ENCODE measurements at places on chromosomes 3 and 15.

- DNase-seq, result no peak
Measured at GRCh38 chr3:143902210-143902609, 53.9 kb upstream of the SLC9A9 start.

GRCh38 chr15:62849316-62850106, 193.0 kb upstream of the TPM1 start:
- no peak for DNase-seq

GRCh38 chr3:112486811-112487505, 12.3 kb downstream of the BTLA start:
- peak; percentile 15 for DNase-seq

DNA sequence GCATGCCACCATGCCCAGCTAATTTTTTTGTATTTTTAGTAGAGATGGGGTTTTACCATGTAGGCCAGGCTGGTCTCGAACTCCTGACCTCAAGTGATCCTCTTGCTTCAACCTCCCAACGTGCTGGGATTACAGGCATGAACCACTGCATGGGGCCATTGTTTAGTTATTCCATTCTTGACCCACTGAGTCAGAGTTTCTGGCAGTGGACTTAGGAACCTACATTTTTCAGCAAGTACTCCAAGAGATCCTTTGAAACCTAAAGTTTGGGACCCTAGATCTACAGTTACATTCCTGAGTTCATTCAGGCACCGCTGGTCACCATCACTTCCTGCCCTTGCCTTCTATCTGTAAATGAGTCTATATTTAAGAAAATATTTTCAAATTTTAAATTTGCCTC, 1.4 kb upstream of the TNFSF10 start:
- no peak for DNase-seq

DNA sequence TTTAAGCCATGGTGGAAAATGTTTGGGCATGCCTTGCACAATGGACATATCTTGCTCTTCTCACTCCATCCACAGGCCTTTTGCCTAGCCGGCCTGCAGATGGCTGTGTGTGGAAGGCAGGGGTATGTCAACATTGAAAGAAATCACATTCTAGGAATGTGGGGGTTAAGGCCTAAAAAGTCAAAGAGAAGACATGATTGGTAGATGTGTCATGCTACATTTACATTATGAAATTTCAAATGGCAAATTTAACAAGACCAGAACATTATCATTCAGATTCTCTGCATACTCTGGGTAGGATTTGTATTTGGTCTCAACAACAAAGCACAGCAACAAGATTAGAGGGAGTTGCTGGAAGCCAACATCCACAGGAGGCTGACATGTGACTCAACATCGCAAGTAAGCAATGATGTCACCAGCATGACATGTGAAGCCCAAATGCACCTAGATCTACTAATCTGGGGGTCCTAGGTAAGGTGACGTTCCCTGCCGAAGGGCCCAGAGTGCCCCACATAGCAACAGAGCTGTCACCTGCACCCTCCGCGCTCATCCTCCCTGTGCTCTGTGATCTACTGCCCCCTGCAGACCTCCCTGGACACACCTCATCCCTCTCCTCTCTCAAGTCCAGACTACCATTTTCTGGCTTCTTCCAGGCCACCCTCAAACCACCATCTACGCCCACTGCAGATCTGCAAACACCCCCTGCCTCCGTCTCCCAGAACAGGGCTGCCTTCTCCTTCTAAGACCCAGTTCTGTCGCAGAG, 39.4 kb downstream of the CLDN18 start:
- DNase-seq, result peak; percentile 24

GRCh38 chr3:119600732-119601131, 3.0 kb downstream of the PLA1A start:
- peak; percentile 14 for DNase-seq

DNA sequence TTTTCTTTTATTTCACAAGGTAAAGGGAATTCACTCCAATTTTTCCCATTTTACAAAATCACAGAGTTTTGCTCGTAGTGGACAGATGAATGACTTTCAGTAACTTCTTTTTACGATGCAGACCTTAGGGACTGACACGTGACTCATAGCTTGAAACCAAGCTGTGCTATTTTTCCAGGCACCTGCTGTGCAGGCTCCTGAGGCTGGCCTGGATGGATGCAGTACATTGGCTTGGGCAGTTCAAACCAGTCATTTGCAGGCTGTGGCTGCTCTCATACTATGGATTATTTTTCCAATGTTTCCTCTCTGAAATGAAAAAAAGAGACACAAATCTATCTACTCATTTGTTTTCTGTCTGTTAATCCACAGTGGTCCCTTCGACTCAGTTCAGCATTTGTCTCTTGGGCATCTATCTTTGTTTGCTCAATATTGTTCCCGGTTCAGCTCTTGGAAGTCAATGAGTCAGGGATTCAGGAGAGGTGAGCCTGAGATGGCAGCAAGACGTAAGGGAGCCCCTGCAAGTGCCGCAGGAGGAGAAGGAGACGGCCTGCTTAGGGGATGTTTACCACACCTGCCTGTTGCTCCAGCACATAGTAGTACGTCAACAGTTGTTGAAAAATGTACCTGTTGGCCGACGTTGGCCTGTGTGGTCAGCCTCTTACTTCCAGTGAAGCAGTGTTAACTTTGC, 92.8 kb downstream of the SV2B start:
- DNase-seq, result no peak

- DNase-seq, result peak; percentile 20
Measured at GRCh38 chr3:87410110-87410509, 133.7 kb upstream of the POU1F1 start.

DNA sequence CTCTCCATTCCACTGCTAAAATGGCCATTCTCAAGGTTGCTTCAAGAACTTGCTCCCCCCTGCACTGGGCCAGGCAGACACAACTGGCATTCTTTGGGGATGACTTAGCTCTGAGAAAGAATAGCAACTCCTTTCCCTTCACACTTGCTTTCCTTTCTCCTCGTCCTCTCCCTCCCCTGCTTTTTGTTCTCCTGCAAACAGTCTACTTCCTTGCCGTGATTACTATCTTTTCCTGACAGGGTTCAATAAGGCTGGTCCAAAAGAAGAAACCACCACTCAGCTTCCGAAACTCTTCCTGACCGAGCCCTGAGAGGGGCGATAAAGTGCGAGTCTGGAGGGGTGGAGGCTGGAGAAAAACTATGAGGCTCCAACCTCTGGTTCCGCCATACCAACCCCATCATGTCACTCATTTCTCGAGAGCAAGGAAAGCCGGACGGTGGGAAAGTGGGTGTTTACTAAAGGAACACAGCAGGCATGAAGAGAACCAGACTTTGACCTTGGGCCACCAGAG, 5.0 kb downstream of the AMOTL2 start:
- peak; percentile 80 for DNase-seq

DNA sequence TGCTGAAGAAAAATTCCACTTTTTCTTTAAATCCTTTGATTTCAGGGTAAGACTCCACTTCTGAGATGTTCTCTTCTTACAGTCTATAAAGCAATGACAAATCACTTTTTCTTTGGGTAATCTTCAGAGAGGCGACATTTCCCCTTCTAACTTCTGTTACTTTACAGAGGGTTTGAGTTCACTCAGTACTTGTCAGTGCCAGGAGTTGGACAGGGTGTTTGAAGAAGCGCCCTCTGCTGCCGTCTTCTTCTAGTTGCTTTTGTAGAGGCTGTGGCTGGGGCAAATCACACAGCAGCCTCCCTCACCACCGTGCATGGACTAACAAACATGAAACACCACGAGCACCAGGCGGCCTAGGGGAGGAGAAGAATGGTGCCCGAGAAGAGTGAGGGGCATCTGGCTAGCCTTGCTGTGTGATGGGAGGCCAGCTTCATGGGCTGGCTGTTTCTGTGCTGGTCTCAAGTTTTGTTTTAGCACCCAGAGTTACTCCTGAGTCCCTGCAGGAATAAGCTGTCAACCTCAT, at the start of gene CD80:
Gene CD80, minus strand, starts transcription at position 174 of the 523 bp plus-strand sequence. CDS start 1,886 bp downstream, outside the sequence.
- DNase-seq, result peak; percentile 45

DNA sequence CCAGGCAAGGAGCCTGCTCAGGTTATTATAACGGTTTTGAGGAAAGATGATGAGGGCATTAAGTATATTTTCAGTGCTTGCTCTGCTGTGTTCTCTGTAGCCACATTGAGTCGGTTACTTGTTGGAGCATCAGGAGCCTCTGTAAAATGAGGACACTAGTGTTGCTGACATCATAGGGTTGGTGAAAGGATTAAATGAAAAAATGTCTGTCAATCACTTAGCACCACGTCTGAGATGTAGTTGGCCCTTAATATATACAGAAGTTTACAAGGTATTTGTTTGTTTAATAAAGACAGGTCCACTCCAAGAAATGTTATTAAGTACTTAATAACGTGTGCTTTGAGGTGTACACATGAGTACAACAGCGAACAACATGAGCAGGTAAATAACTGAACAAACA, 735 bp upstream of the SLC25A26 start:
- DNase-seq, result no peak

- no peak for DNase-seq
Measured at GRCh38 chr3:133805384-133805701, 272 bp upstream of the SRPRB start.

DNA sequence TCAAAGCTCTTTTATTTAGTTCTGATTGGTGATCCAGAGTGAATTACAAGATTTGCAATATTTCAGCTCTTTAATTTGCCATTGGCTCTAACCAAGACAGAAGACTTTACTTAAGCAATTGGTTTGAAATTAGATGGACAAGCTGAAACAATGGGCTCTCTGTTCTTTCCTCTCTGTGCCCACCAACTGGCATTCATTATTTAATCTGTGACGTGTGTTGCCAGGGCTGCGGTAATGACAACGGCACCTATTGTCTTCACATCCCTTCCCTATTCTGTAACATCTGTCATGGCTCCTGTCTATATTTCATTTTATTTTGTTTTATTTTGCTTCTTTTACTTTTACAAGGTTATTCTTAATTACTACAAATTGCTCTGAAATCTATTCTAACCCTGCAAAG, 33.9 kb downstream of the PLD1 start:
- DNase-seq, result no peak

- DNase-seq, result peak; percentile 40
Measured at GRCh38 chr3:108345492-108346205, 49.3 kb downstream of the HHLA2 start.

GRCh38 chr3:81760215-81760614, 1.2 kb downstream of the GBE1 start:
- DNase-seq, result peak; percentile 24

- no peak for DNase-seq
Measured at GRCh38 chr3:193764959-193765358, 172.0 kb downstream of the OPA1 start.

GRCh38 chr3:68136411-68136810, 482.0 kb upstream of the SUCLG2 start:
- DNase-seq, result no peak

DNA sequence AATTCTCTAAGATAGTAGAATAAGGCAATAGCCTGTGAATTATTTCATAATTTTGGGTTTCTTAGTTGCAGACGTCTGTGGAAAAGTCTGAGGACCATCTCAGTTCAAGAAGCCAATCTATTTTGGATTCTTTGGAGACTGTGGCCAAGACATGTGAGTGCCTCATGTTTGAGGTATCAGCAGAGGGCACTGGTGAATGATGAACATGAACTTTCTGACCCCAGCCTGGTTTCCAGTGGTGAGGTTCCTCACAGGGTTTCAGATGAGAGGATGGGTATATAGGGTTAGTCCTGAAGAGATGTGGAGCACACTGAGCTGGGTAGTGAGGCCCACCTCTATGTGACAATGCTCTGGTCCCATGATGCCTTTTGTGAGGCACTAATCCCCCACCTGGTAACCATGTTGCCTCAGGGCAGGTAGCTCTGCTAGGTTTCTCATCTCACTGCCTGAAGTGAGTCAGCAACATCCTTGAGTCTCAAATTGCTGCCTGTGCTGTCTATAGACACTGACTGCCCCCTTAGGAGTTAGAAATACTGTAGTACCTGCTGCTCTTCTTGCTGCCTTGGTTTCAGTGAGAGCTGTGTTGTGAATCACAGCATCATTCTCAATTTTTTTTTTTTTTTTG, 32.3 kb downstream of the C3orf62 start:
- DNase-seq, result no peak

GRCh38 chr15:88812133-88812532, 8.9 kb downstream of the ACAN start:
- no peak for DNase-seq

GRCh38 chr3:27165321-27165721, 203.9 kb downstream of the NEK10 start:
- DNase-seq, result peak; percentile 96

DNA sequence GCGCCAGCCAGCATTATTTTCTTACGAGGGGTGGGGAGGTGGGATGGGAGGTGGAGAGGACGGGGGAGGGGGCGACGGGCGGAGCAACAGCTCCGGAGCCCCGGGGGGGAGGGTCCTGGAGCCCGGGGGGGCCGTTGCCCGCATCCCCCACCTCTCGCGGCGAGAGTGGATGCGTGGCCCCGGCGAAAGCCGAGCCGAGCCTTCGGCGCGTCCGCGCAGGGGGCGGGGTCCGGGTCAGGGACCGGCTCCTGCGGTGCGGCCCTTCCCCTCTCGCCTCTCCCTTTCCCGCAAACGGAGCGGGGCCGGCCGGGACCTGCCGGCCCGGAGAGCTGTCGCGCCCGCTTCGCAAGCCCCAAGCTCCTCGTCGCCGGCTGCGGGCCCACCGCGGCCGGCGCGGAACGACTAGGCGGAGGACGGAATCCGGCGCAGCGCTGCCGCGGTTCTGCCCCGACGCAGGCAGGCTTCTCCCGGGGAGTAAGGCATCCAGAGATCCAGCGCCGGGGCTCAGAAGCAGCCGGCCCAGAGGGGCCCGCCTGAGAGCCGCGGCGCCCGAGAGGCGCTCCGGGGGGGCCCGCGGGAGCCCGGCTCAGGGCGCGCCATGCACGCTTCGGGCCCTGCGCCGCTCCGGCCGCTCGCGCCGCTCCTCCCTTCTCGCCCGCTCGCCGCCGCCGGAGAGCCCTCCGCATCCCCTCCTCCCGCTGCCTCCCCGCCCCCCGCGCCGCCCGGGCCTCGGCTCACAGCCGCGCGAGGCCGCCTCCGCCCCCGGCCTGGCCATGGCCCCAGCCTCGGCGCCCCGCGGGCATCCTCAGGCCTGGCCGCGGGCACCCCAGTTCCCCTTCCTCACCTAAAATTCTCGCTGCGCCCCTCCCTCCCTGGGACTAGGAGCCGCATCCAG, 459 bp upstream of the ADCY5 start:
- DNase-seq, result peak; percentile 3

- no peak for DNase-seq
Measured at GRCh38 chr3:82807781-82808180, 1046.3 kb upstream of the GBE1 start.

DNA sequence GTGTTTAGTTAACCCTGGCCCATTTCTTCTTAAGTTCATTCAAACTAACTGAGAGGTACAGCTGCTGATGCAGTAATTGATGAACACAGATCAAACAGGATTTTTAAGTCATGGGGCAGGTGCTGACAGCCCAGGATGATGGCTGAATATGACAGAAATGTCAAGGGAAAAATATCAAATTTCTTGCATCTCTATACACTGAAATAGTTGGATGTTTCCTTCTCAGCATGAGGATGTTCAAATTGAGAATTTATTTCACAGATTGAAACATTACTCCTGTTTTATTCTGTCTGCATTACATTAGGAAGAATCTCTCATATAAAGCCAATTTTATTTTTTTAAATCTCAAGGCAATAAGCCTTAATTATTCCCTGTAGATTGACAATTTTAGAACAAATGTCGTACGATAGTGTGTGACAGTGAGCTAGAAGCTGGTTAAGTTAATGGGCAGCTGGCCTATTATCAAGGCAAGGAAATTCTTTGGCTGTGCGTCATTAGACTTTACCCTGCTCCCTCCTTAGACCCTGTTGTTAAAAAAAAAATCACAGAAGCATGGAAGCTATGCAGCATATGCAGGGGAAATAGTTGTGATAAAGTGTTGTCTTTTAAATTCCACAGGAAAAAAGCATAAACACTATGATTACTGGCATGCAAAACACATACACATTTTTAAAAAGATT, 183.8 kb upstream of the KCNMB2 start:
- peak; percentile 90 for DNase-seq
